Dermis microvascular lymphatic vessel endothelial cell (primary cell): ENCODE measurements at places on chromosomes 3 and 15. TPM values are rescaled to one million over a fixed set of nuclear protein-coding genes. Genes with fewer than 3 reads are reported as not detected.

GRCh38 chr15:92117261-92117731, 263.8 kb downstream of the SLCO3A1 start:
- no peak for DNase-seq

GRCh38 chr15:60936186-60936585, 292.9 kb downstream of the RORA start:
- DNase-seq, result no peak

GRCh38 chr3:152760591-152760990, 74.3 kb upstream of the P2RY1 start:
- DNase-seq, result no peak

DNA sequence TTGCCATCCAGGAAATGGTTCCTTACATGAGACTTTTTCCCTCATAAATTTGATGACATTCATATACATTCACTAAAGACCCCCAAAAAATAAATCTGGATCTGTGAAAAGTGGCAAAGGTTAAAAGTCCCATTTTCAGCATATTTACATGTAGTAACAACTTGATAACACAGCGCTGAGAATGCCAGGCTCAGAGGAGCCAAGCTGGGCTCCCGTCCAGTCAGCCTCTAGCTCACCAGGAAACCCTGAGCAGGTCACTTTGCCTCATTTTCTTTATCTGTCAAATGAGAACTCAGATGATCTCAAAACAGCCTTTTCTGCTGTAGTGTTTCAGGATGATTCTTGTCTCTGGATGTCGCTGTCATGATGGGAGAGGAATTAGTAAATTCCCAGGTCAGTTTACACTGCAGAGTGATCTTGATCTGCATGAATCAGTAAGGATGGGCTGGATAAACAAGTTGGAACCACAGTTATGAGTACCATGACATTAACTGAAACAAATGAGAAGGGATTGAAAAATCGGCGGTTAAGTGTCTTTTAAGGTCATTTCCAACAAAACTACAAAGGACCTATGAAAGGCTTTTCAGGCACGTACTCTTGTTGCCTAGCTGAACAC, 82.8 kb downstream of the PPARG start:
- DNase-seq, result peak; percentile 46

DNA sequence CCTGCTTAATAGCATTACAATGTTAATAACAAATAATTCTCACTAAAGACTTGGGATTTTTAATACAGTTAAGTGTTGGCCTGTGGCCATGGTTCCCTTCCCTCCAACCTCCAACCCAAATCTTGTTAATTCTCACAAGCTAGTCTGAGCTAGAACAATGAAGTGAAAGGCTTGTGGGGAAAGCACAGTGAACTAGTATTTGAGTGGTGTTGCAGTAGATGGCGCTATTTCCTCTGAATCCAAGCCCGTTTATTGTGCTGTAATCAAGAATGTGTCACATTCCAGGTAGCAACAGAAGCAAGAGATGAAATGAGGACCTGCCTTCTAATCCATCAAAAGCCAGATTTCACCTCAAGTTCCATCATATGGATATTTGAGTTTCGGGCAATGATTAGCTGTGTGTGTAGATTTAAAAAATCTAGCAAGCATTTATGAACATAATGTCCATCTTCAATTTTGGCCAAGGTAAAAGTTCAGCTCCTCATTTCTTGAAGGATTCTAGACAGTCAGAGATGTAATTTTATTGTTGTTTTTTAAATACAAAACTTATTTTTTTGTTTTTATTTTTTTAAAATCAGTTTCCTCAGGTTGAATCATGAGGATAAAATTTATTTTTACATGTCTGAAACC, 160.7 kb downstream of the SQOR start:
- DNase-seq, result peak; percentile 86

DNA sequence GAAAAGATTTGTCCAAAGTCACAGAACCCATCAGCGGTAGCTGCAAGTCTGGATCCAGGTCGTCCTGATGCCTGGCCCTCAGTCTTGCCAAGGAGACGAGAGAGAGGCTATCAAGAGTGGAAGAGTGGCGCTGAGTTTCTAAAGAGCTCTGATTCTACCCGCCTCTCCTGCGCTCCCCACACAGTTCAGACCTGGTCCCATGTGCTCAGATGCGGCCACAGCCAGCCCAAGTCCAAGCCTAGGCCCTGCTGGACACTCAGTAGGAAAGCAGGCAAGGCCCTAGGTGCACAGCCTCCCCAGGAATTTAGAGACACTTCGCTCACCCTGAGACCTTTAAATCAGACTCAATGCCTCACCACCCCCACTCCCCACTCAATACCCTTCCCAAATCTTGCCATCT, 32.4 kb downstream of the CCDC12 start:
- DNase-seq, result no peak

DNA sequence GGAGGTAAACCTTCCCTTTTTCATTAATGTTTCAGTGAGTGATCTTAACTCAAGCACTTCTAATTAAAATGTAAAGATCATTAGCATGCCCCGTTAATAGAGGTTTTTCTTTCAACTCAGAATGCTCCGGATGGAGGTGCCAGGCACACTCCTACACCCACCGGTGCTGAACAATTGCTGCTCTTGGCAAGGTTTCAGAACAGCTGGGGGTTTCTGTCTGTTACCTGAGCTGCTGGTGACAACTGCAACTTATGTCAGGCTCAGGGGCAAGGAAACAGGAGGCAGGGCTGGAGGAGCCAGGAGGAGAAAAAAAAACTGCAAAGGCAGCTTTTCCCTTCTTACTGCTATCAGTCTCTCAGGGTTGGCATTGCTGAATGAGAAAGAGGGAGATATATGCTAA, 250.1 kb downstream of the DIPK2A start:
- DNase-seq, result no peak

- no peak for DNase-seq
These were observed 101.5 kb upstream of the TGFBR2 start for GRCh38 chr3:30504939-30505338.

GRCh38 chr3:155080692-155081091, 573 bp downstream of the MME start:
- no peak for DNase-seq

GRCh38 chr3:58597770-58598310, 20.6 kb upstream of the FAM107A start:
- no peak for DNase-seq

- DNase-seq, result no peak
These were observed 102.5 kb downstream of the RPLP1 start for GRCh38 chr15:69555080-69555479.

- DNase-seq, result no peak
These were observed 6.0 kb downstream of the MINDY2 start for GRCh38 chr15:58777107-58777506.

DNA sequence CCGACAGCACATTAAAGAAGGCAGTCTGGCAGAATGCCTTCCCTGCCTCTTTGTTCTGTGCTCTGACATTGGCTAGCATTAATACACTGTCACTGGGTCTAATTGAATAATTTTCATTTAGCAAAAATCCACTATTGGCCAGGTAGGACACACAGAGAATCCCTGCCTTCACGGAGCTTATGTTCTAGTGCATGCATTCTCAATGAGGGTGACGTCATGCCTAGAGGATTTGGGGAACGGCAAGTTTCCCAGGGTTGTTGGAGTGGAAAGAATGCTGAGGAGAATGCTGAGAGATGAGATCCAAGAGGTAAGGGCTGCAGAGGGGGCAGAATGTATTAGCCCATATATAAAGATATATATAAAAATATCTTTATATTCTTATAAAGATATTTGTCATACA, 284.7 kb downstream of the ERC2 start:
- no peak for DNase-seq

- no peak for DNase-seq
These were observed 29.3 kb downstream of the GRAMD2A start for GRCh38 chr15:72168131-72168807.

KLHL40 gene
- not detected in 2 replicates for total RNA-seq

WDR6 gene
- 72.4 and 108 TPM in 2 replicates for total RNA-seq

PRR23B gene
- total RNA-seq, result not detected in 2 replicates

SPATA12 gene
- total RNA-seq, result 0.25 and 0.39 TPM in 2 replicates

CLN6 gene
- total RNA-seq, result 9.8 and 13.4 TPM in 2 replicates

ADPRH gene
- 8.7 and 10.5 TPM in 2 replicates for total RNA-seq

C3orf20 gene
- total RNA-seq, result not detected in 2 replicates

MAP6D1 gene
- total RNA-seq, result 0.51 and 0.89 TPM in 2 replicates

HAPLN3 gene
- 64.8 and 119 TPM in 2 replicates for total RNA-seq

LINGO1 gene
- total RNA-seq, result 0.13 TPM in 2 replicates
